HEK293T (cell line): ENCODE measurements at places on chromosomes 12 and 14.

DNA sequence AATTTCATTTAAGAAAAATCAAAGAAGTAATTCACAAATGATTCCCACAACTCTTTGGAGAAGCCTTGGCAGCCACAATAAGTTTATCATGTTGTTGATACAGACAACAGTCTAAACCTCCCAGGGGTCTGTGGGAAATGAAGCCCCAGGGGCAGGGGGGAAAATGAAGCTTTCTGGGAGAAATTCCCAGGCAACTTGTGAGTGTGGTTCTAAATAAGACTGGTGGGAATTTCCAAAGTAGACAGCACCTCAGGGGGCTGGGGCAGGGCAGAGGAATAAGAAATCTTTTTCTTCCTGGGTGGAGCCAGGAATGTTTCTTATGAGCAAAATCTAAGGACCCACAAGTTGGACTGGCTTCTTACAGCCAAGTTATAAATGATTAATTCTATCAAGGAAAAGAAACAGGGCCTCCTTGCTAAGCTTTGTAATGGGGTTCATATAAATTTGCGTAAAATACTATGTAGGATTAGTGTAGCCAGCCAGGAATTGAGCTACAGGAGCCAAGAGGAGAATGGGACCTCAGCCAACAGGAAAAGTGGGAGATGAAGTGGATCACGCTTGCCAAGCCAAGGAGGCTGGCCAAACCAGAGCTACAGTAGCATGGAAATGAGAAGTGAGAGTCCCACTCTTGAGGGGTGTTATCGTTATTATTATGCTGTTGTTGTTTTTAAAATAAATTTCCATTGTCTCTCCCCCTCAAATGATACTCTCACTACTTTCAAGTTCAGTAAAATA lies 182.9 kb upstream of the FAR2 start:
- no peak for DNase-seq

GRCh38 chr14:51041108-51041531 lies 53.8 kb downstream of the TRIM9 start:
- DNase-seq, result no peak

DNA sequence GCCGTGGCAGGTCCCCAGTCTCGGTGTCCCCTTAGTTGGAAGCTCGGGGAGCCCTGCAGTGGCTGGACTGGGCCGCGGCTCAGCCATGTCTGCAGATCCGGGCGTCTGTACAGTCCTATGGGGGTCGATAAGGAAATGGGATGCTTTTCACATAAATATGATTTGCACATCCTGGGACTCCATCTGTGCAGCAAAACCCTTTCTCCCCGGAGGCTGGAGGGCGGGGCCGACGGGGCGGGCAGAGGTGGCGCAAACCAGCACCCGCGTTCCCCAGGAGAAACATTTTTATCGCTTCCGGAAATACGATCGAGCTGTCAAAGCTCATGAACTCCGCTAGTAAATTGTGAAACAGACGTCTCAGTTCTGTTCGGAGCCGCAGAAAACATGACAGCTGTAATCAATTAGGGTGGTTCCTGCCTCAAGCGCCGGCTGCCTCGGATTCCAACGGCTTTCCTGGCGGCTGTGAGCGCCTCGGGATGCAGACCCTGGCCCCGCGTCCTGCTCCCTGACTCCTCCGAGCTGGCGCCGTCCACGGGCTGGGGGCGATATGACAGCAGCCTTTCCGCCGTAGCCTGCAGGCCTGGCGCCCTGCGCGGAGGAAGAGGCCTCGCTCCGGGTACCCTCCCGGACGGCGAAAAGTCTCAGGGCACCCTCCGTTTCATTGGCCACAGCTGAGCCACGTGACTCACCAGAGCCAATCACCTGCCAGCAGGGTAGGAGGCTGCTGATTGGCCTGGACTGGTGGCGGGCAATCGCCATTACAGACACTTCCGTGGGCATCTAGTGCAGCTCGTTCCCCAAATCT lies 23.0 kb downstream of the DIO3 start:
- DNase-seq, result no peak

DNA sequence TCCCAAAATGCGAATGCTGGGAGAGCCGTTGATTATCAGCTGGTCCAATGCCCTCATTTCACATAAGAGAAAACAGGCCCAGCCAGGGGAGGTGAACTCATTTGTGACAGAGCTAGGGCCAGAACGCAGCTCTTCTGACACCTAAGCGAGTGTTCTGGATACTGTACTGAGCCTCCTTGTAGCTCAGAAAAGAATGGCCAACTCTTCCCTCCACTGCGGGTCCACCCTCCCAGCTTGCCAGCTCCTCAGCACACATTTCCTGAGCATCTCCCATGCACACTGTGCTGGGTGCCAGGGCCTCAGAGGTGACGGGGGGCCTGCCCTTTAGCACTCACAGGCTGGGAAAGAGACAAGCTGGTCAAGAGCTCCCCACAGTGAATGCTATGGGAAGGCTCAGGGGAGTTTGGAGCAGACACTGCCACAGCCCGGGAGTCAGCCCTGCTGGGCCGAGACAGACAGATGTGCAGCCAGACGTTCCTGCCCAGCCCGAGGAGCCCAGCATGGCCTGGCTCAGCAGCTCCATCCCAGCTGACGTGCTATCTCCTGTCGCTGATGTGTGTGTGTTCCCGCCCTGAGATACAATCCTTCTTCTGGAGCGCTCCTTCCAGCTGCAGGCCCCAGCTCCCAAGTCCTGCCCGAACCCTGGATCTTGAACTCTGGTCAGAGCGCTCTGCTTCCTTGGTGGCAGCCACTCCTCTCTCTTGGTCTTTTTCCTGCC lies 3.5 kb downstream of the CMTM5 start:
- DNase-seq, result no peak

GRCh38 chr12:52691841-52692150 lies 11.5 kb downstream of the KRT77 start:
- no peak for DNase-seq

GRCh38 chr12:119230807-119231206 lies 52.1 kb downstream of the HSPB8 start:
- DNase-seq, result no peak

DNA sequence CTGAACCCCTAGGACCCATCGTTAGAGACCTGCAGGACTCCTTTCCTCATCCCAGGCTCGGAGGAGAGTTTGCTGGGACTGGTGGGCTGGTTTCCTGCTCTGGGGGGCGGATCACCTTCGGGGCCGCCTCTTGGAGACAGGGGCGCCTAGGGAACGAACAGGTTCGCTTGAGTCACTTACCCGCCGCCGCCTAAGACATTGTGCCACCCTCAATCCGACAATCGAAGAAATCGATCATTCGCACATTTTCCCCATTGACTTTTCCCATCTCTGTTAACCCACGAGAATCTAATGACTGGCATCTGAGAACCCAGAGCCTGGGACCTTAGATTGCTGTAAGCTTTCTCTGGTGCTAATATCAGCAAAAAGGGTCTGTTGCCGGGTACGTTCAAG lies 322 bp downstream of the SLC39A9 start:
- DNase-seq, result no peak

DNA sequence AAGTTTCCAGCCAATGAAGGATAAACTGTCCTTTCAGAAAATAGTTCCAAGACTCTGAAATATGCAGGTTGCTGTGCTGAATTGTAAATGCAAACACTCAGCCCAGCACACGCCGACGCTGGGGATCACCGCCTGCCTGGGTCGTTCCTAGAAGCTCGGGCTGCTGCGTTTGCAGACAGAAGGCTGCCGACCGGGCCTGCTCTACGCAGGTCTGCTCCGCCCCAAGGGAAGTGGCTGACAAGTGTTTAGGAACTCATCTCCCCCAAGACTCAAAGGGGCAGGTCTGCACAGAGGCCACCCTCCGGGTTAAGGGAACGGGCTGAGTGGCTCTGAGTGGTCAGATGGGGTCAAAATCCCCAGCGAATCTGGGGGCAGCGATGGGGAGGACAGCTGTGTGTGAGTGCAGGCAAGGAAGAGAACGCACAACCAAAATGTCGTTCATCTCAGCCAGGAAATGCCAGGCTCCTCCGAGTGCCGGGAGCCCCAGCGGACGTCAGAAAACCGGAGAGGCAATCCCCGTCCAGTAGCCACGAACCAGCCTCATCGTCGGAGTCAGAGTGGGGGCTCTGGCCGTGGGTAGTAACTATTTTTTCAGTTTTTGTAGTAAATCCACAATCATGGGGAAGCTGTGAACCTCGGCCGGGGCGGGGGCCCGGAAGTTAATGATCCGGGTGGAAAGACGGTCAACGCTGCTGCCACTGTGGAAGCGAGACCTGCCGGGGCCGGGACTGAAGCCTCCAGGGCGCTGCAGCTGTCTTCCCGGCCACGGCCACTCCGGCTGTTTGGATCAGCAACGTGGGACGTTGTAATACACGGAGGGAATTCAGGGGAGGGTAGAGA lies 6.0 kb downstream of the GALNT9 start:
- DNase-seq, result no peak

GRCh38 chr12:117282490-117282889 lies 78.9 kb downstream of the NOS1 start:
- no peak for DNase-seq

DNA sequence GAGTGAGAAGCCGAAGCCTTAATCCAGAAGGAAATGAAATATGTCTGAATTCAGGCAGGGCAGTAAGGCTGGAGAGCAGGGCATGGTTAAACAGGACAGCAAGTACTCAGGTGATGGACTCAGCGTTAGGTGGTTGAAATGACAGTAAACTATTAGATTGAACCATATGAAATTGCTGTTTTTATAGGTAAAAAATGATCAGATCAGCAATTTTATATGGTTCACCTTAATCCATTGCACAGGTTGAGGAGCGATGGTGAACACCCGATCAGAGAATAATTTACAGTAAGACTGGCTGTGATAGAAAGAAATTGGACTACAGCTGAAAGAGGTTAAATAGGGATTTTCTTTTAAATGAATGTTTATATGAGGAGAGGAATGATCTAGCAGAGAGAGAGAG lies 56.6 kb downstream of the TTC6 start:
- DNase-seq, result no peak

GRCh38 chr12:47740606-47741339 lies 15.5 kb upstream of the ENDOU start:
- no peak for DNase-seq

GRCh38 chr12:58321414-58321813 lies 380.0 kb downstream of the ATP23 start:
- no peak for DNase-seq

- DNase-seq, result peak; percentile 26
Observed at GRCh38 chr12:24778486-24779304, 170.2 kb downstream of the BCAT1 start.

DNA sequence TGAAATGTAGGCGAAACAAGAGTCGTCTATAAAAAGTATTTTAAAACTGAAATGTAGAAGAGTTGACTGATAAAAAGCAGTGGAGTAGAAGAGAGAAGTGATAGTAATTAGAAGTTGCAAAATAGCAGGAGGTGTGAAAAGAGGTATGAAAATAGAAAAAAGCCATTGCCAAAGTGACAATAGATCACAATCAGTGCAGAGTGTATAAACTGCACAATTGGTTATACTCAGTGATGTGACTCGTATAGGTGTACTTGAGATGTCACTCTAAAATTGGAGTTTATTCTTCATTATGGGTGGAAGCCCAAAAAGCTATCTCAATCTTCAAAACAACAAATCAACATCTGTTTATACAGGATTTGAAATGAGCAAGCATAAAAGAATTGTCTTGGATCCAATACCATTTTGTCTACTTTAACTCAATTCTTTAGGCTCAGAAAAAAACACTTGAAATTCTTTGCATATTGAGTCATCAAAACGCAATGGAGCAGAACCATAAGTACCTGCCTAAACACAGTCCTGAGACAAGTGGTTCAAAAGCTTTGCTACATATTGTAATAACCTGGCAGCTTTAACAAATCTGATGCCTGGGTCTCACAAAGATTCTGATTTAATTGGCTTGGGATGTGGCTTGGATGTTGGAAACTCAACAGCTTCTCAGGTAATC lies 8.8 kb downstream of the IKBIP start:
- no peak for DNase-seq

GRCh38 chr12:127675936-127676335 lies 591.0 kb upstream of the TMEM132C start:
- no peak for DNase-seq

DNA sequence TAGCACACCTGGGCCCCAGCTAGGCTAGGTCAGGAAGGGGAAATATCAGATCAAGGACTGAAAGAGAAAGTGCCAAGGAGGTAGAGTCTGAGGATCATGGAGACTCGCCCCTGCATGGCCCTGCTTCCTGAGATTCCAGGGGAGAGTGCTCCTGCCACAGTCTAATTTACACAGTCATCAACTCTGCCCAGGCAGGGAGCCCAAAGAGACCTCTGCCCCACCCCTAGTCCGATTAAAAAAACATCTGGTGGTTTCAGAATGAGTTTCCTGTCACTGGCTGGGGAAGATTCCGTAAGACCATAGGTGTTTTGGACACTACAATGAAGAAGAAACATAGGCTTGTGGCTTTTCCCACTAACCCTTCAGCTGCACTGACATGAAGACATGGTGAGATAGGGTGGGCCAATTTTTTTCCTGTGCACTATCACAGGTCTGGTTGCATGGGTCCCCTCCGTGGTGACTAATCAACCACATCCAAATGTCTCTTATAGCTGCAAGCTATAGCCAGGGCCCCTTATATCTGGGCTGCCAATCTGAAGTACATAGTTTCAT lies 31.5 kb upstream of the GZMB start:
- DNase-seq, result no peak

GRCh38 chr12:7905071-7905470 lies 30.9 kb downstream of the SLC2A3 start:
- DNase-seq, result no peak

GRCh38 chr14:30748343-30748742 lies 126.0 kb upstream of the COCH start:
- DNase-seq, result no peak

- DNase-seq, result no peak
Observed at GRCh38 chr12:108457734-108458361, 57.2 kb upstream of the FICD start.

DNA sequence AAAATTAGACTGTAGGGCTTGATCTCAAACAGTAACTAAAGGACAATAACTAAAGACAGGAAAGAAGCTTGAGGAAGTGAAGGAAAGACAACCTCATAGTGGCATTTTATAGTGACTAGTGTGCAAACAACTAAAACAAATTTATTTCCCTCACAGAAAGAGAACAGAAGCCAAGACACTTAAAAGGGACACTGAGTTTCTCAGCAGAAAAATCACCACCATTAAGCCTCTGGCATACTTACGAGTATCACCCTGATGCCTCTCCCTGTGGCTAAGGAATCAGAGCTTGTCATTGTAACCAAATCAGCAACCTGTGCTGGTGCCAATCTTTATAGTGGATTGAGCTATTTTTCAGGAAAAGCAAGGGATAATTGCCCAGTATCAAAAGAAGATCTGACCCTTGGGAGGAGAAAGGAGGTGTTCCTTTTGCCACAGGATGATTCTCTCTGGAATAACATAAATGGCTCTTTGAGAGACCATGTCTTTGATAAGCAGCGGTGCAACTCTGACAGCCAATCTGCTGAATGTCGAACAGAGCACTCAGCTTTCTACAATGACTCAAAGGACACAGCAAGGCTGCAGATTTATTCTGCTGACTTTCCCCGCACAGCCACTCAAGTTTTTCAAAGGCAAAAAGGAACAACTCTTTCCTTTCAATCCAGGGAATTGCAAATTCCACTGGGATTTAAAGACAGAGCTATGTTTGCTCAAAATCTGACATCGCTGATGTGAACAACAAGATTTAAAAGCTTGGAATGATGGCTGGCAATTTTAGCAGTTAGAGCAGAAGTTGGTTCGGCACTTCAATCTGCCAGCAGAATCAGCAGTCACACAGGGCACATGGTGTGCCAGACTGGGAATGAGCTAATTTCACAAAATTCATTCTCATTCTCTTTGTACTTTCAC lies 34.6 kb downstream of the ATF7 start:
- DNase-seq, result no peak
